ENCODE measurements at places on chromosomes 6 and 20. TPM values are rescaled to one million over a fixed set of nuclear protein-coding genes. Genes with fewer than 3 reads are reported as not detected.

- no peaks in the 10 kb centered on the region for H3K27me3 ChIP-seq
- no peaks in the 10 kb centered on the region for H3K36me3 ChIP-seq
- H3K4me1 ChIP-seq = no peaks in the 10 kb centered on the region
- no peak overlapping the region for H3K27ac ChIP-seq
These were observed 31.6 kb downstream of the DLL1 start for GRCh38 chr6:170259278-170259677.

- no peak for DNase-seq
- no peaks in the 10 kb centered on the region for H3K27me3 ChIP-seq
- no peak overlapping the region for H3K27ac ChIP-seq
- H3K4me3 ChIP-seq = no peak overlapping the region
- no peaks in the 10 kb centered on the region for H3K36me3 ChIP-seq
These were observed 795.1 kb upstream of the HS3ST5 start for GRCh38 chr6:115137910-115138309.

GRCh38 chr20:36818185-36818584 is 44.6 kb upstream of the DSN1 start:
- no peak for DNase-seq
- no peak overlapping the region for H3K4me3 ChIP-seq
- H3K27ac ChIP-seq = no peak overlapping the region

DNA sequence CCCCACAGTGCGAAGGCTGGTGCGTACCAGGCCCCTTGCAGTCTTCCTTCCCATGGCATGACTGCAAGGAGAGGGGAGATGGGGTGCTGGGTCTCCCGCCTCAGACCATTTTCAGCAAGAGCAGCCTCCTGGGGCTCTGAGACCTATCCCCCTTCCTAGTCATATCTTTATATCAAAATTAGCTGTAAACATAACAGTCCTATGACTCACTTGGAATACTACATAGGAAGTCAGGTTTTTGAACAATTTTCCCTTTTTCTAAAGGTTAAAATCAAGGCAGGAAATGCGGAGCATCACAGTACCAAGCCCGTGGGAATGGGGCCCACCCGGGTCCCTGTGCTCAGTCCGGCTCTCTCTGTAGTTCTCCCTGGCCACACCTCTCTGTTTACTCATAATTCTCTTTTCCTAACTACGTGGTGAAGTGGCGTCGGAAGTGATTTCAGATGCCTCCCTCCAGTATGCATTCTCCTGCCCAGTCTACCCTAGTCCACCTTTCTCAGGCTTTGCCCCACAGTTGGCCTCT is 109.8 kb upstream of the TMEM170B start:
- DNase-seq = no peak
- H3K27me3 ChIP-seq = no peaks in the 10 kb centered on the region
- H3K27ac ChIP-seq = peak overlapping the region; percentile 39
- peaks cover 69% of the 10 kb centered on the region for H3K4me1 ChIP-seq
- no peak overlapping the region for H3K4me3 ChIP-seq

GRCh38 chr20:57849121-57849520 is 139.3 kb upstream of the PMEPA1 start:
- no peak overlapping the region for H3K27ac ChIP-seq
- H3K27me3 ChIP-seq = no peaks in the 10 kb centered on the region
- H3K4me1 ChIP-seq = no peaks in the 10 kb centered on the region
- H3K36me3 ChIP-seq = no peaks in the 10 kb centered on the region
- H3K4me3 ChIP-seq = no peak overlapping the region

- no peak overlapping the region for H3K4me3 ChIP-seq
- peaks cover 8% of the 10 kb centered on the region for H3K4me1 ChIP-seq
- H3K27ac ChIP-seq = no peak overlapping the region
- no peaks in the 10 kb centered on the region for H3K36me3 ChIP-seq
- no peak for DNase-seq
These were observed 20.1 kb upstream of the RNGTT start for GRCh38 chr6:88983532-88983931.

Gene FOXQ1
- 3.2 TPM for total RNA-seq

Data from esophagus muscularis mucosa (tissue), 4 donors.